Endothelial cell of coronary artery (primary cell): ENCODE measurements at places on chromosomes 2 and 18. TPM values are rescaled to one million over a fixed set of nuclear protein-coding genes. Genes with fewer than 3 reads are reported as not detected.

The LRP1B gene
- 0.09 and 0.18 TPM in 2 replicates for total RNA-seq

The HJURP gene
- total RNA-seq = 7.9 and 19.0 TPM in 2 replicates

The CACNB4 gene
- total RNA-seq = 0.18 and 0.28 TPM in 2 replicates

The LOXHD1 gene
- total RNA-seq = not detected in 2 replicates

The GCKR gene
- 6.7 and 9.3 TPM in 2 replicates for total RNA-seq

The NT5DC4 gene
- not detected in 2 replicates for total RNA-seq

The MREG gene
- 2.3 and 5.2 TPM in 2 replicates for total RNA-seq
